ENCODE measurements at places on chromosomes 4 and X.

GRCh38 chr4:173253561-173253960 is 80.6 kb downstream of the HMGB2 start:
- no peak overlapping the region for H3K27ac ChIP-seq
- H3K4me3 ChIP-seq = no peak overlapping the region
- H3K4me1 ChIP-seq = no peaks in the 10 kb centered on the region
- H3K27me3 ChIP-seq = no peaks in the 10 kb centered on the region
- DNase-seq = no peak

DNA sequence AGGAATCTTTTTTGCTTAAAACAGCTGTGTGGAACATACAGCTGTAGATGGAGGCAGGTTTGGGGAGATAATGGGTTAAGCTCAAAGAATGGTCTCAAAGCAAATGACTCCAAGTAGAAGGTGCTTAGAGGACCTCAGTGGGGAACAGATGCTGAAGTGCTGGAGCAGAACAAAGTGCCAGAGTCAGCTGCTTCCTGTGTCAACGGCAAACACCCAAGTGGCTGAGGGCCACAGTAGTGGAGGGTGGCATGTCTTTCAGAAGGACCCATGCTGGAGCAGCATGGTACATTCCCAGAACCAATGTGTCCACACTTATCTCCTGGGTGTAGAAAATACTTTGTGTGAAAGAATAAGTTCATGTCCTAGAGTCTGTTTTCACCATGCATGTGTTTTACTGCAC is 197.5 kb downstream of the CCNG2 start:
- no peak for DNase-seq
- H3K4me1 ChIP-seq = no peaks in the 10 kb centered on the region
- H3K27ac ChIP-seq = no peak overlapping the region
- H3K27me3 ChIP-seq = no peaks in the 10 kb centered on the region

DNA sequence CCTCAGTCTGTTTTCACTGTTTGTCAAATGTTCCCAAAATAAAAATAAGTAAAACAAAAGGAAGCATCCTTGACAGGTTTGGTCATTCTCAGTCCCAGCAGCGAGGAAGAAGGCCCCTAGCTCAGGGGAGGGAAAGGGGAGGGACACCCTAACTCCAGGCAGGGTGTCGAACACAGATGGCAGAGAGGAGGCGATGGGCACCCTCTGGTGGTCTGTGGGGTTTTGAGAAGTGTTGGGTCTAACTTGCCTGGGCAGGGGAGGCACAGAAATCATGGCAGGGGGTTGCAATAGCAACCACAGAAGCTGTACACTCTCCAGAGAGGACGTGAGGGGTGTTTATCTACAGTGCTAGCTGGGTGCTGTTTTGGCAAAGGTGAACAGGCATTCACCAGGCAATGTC is 229.8 kb upstream of the SFRP2 start:
- no peaks in the 10 kb centered on the region for H3K4me1 ChIP-seq
- H3K27ac ChIP-seq = no peak overlapping the region
- no peak for DNase-seq
- no peaks in the 10 kb centered on the region for H3K27me3 ChIP-seq

DNA sequence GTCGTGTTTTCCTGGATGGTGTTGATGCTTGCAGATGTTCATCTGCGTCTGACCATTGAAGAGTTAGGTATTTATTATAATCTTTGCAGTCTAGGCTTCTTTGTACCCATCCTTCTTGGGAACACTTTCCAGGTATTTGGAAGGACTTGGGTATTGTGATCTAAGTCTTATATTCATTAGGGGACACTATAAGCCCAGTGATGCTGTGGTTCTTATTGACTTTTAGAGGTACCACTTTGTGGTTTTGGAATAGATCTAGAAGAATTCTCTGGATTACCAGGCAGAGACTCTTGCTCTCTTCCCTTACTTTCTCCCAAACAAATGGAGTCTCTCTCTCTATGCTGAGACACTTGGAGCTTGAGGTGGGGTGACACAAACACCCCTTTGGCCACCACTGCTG is 41.6 kb downstream of the AFM start:
- no peaks in the 10 kb centered on the region for H3K36me3 ChIP-seq
- no peaks in the 10 kb centered on the region for H3K4me1 ChIP-seq
- no peak overlapping the region for H3K4me3 ChIP-seq
- DNase-seq = no peak

Data from activated CD8-positive, alpha-beta memory T cell treated with anti-CD3 and anti-CD28 coated beads, Interleukin-2, amount 10 ng/mL, durations not matched to agents 7 days and 5 days (primary cell).